ENCODE measurements at places on chromosomes 2 and 18. TPM values are rescaled to one million over a fixed set of nuclear protein-coding genes. Genes with fewer than 3 reads are reported as not detected.

MSTN gene
- total RNA-seq: not detected

- H3K4me3 ChIP-seq: no peak overlapping the region
- peaks cover 5% of the 10 kb centered on the region for H3K27me3 ChIP-seq
- no peaks in the 10 kb centered on the region for H3K4me1 ChIP-seq
- no peak for DNase-seq
- H3K27ac ChIP-seq: no peak overlapping the region
These were observed 201.0 kb upstream of the HS6ST1 start for GRCh38 chr2:128519517-128520215.

DNA sequence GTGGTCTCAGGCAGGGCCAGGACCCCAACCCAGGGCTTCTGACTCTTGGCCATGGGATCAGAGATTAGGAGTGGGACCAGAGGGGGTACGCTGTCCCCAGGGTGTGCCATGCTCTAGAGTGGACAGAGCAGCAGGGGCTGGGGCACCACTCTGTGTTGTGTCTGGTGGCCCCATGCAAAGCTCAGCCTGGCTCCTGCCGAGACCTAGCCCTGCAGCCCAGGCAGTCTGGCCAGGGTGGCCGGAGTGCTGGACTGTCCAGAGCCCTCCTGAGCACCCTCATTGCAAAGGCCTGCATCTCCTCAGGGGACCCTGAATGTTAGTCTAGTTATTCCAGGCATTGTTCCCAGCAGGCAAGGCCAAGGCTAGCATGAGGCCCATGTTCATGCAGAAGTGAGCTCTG is 162.3 kb downstream of the TNS1 start:
- no peak for DNase-seq
- no peak overlapping the region for H3K4me3 ChIP-seq
- H3K4me1 ChIP-seq: no peaks in the 10 kb centered on the region
- no peaks in the 10 kb centered on the region for H3K27me3 ChIP-seq

GRCh38 chr18:73110307-73110706 is 242.5 kb upstream of the NETO1 start:
- no peak for DNase-seq
- no peaks in the 10 kb centered on the region for H3K4me1 ChIP-seq
- no peak overlapping the region for H3K4me3 ChIP-seq
- no peaks in the 10 kb centered on the region for H3K27me3 ChIP-seq
- no peak overlapping the region for H3K27ac ChIP-seq

DNA sequence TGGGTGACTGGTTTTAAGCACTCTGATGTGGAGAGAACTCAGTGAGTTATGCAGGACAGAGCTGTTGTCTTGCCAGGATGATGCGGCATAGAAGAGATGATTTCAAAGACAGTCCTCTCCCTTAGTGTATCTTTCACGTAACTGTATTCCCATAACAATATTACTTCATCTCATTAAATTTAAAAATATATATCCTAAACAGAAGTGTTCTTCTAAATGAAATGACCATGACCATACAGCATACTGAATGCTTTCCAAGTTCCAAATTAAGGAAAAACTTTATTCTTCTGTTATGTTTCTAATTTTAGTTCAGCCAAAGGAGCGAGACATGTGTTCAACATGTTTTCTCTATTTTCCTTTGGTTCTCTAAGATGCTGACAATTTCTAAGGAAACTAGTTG is 600.1 kb upstream of the FSHR start:
- H3K36me3 ChIP-seq: no peaks in the 10 kb centered on the region
- H3K27ac ChIP-seq: no peak overlapping the region
- no peak for DNase-seq
- H3K4me1 ChIP-seq: no peaks in the 10 kb centered on the region
- no peaks in the 10 kb centered on the region for H3K27me3 ChIP-seq

GRCh38 chr2:27771202-27771547 is 344 bp upstream of the MRPL33 start:
- H3K36me3 ChIP-seq: peaks cover 19% of the 10 kb centered on the region
- H3K4me3 ChIP-seq: peak overlapping the region; percentile 98
- peaks cover 32% of the 10 kb centered on the region for H3K4me1 ChIP-seq
- H3K27me3 ChIP-seq: peaks cover 8% of the 10 kb centered on the region
- DNase-seq: no peak

- H3K27ac ChIP-seq: no peak overlapping the region
- no peak for DNase-seq
- H3K4me3 ChIP-seq: no peak overlapping the region
- H3K27me3 ChIP-seq: no peaks in the 10 kb centered on the region
- H3K4me1 ChIP-seq: no peaks in the 10 kb centered on the region
These were observed 14.0 kb upstream of the ITGAV start for GRCh38 chr2:186575856-186576255.

DNA sequence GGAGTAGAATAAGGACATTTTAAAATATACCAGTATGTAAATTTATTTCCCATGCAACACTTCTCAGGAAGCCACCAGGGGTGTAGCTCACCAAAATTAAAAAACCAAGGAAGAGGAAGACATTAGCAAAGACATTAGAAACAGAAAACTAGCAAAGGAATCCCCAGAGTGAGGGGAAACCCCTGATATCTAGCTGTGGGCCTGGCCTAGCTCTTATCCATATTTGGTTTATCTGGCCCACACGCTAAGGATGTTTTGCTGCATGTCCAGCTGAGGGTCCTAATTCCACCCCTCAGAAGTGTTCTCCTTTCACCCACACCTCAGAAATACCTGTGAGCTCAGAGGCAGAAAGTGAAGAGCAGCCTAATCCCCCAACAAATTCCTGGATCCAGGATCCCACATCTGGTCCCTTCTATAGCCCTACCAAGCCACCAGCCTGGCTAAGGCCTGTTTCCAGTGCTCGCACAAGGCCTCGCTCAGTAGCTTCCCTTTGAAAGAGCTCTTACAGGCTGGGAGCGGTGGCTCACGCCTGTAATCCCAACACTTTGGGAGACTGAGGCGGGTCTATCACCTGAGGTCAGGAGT is 17.4 kb downstream of the OSBPL1A start:
- no peak for DNase-seq
- H3K4me1 ChIP-seq: no peaks in the 10 kb centered on the region
- H3K4me3 ChIP-seq: no peak overlapping the region
- no peaks in the 10 kb centered on the region for H3K27me3 ChIP-seq
- no peaks in the 10 kb centered on the region for H3K36me3 ChIP-seq
- H3K27ac ChIP-seq: no peak overlapping the region

- peaks cover 4% of the 10 kb centered on the region for H3K4me1 ChIP-seq
- H3K27ac ChIP-seq: no peak overlapping the region
- H3K36me3 ChIP-seq: no peaks in the 10 kb centered on the region
- H3K27me3 ChIP-seq: no peaks in the 10 kb centered on the region
- H3K4me3 ChIP-seq: no peak overlapping the region
These were observed 343.1 kb upstream of the SLC39A10 start for GRCh38 chr2:195313962-195314361.

DNA sequence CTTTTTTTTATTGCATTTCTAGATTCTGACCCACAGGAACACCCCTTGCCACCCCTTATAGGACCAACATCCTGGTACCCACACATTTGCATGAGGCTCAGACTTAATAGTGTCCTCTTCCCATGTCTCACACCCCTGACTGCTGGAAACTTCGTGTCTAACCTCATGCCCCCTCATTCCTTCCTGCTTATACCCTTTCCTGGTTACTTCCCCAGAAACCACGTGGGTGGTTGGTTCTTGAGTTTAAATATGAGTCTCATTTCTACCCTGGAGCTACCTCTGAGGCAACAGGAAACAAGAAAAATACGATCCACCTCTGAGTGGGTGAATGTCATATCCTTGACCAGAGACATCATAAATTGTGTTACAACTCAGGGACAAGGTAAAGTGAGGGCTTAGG is 1.6 kb downstream of the TNP1 start:
- no peak for DNase-seq
- peaks cover 28% of the 10 kb centered on the region for H3K4me1 ChIP-seq
- H3K27me3 ChIP-seq: peaks cover 5% of the 10 kb centered on the region

GRCh38 chr2:147382322-147382948 is 462.4 kb upstream of the ACVR2A start:
- no peaks in the 10 kb centered on the region for H3K4me1 ChIP-seq
- no peaks in the 10 kb centered on the region for H3K36me3 ChIP-seq
- H3K4me3 ChIP-seq: no peak overlapping the region
- DNase-seq: no peak
